ENCODE measurements at places on chromosomes 3 and 15. TPM values are rescaled to one million over a fixed set of nuclear protein-coding genes. Genes with fewer than 3 reads are reported as not detected.

DNA sequence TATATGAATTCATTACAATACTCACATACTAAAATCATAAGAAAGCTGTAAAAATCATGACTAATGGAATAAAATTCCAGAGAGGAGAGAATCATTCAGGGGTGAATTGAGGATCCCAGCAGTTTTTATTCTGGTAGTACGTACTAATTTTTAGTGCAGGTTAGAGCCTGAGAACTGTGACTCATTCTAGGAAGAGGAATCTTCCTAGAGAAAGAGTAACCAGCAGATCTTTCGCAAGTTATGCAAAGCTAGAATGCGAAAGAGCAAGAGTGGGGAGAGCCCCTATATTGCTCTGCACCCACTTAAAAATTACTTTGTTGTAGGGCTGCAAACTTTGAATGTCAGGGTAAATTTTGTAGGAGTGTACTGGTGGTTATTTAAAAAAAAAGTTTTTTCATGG lies 303.6 kb upstream of the ARPP21 start:
- no peaks in the 10 kb centered on the region for H3K4me1 ChIP-seq
- H3K36me3 ChIP-seq, result no peaks in the 10 kb centered on the region
- H3K27me3 ChIP-seq, result no peaks in the 10 kb centered on the region
- H3K27ac ChIP-seq, result no peak overlapping the region
- H3K4me3 ChIP-seq, result no peak overlapping the region

CPNE9 gene
- total RNA-seq, result 0.33 TPM

GRCh38 chr3:111724694-111725093 lies 129.5 kb upstream of the ZBED2 start:
- H3K27ac ChIP-seq, result no peak overlapping the region
- H3K4me1 ChIP-seq, result peaks cover 5% of the 10 kb centered on the region
- peaks cover 31% of the 10 kb centered on the region for H3K36me3 ChIP-seq
- no peak overlapping the region for H3K4me3 ChIP-seq

- H3K4me1 ChIP-seq, result no peaks in the 10 kb centered on the region
- no peaks in the 10 kb centered on the region for H3K27me3 ChIP-seq
- H3K36me3 ChIP-seq, result peaks cover 3% of the 10 kb centered on the region
- no peak overlapping the region for H3K4me3 ChIP-seq
- DNase-seq, result no peak
- no peak overlapping the region for H3K27ac ChIP-seq
These were observed 713.3 kb upstream of the CBLB start for GRCh38 chr3:106582151-106582550.

BLM gene
- 59.4 TPM for total RNA-seq

DNA sequence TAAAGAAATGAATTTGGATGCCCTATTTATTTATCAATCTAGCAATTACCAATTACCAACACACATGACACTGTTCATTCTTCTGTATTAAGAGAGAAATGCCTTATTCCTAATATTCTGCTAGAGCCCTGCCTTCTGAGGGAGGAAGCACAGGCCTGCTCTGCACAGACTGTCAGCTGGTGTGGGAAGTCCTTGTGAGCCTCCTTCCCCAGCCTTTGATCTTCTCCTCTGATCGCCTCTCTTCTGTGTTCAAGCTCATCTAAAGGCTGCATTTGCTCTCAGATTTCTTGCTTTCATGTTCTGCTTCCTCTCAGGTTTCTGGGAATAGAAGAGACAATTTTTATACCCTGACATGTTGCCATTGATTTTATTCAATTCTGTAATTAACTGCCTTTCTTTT lies 290.6 kb upstream of the UMPS start:
- no peaks in the 10 kb centered on the region for H3K27me3 ChIP-seq
- no peak overlapping the region for H3K27ac ChIP-seq
- H3K4me1 ChIP-seq, result no peaks in the 10 kb centered on the region
- no peaks in the 10 kb centered on the region for H3K36me3 ChIP-seq

GP5 gene
- total RNA-seq, result 1.3 TPM

DNA sequence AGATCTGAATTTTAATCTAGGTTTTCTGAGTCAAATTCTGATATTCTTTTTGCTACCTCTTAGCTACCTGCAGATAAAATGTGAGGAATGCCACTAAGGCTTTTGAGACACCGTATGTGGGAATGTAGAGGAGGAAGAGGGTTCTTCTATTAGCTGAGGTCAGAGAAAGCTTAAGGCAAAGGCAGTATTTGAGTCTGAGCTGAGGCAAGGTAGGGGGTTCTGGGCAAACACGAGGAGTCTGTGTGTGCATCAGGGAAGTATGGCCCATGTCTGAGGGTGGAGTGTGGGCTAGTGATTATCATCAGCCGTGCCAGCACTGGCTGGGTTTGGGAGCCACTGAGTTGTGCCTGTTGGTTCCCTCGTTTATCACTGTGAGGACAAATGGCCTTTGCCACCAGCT lies 181.1 kb downstream of the SOX2 start:
- no peak overlapping the region for H3K27ac ChIP-seq
- no peaks in the 10 kb centered on the region for H3K36me3 ChIP-seq
- H3K4me3 ChIP-seq, result no peak overlapping the region
- no peaks in the 10 kb centered on the region for H3K27me3 ChIP-seq

- H3K27ac ChIP-seq, result no peak overlapping the region
- peaks cover 39% of the 10 kb centered on the region for H3K27me3 ChIP-seq
- no peak for DNase-seq
- no peak overlapping the region for H3K4me3 ChIP-seq
These were observed 277.9 kb downstream of the RPLP1 start for GRCh38 chr15:69730281-69731080.

DNA sequence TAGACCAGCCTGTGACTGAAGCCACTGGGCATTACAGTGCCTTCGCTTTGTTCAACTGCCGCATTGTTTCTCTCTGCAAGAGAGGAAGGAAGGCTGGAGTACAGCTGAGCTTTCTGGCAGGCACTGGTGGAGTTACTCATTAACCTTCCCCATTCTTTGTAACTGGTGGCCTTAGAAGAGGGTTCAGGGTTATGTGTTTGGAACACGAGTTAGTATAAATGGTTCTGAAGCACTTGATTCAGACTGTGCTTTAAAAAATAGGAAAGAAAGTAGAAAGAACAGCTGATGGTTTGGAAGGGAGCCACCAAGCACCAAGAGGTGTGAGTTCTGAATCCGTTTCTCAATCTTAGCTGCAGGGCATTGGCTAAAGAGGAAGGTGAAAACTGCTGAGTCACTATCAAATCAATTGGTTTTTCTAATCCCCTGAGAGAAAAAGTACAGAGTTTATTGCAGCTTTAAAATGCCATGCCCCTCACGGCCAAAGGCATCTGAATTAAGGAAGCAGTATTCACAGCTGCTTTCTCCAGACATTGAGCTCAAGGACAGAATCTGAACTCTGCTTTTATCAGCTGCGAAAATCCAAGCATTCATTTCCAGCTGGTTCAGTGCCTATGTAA lies 3.6 kb downstream of the HGD start:
- H3K36me3 ChIP-seq, result no peaks in the 10 kb centered on the region
- H3K27ac ChIP-seq, result no peak overlapping the region
- peaks cover 5% of the 10 kb centered on the region for H3K4me1 ChIP-seq

DNA sequence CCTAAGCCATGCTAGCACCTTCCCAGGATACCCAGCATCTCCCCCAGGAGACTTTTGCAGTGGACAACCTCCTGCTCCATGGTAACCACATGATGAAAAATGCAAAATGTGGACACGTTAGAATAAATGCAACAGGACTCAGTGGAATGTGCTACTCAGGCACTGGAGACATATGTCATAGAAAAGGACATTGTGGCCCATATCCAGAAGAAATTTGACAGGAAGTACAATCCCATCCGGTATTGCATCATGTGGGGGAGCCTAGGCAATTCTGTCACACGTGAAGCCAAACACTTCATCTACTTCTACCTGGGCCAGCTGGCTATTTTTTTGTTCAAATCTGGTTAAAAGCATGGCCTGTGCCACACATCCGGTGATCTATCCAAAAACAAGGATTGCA lies 227.2 kb upstream of the GPR149 start:
- no peaks in the 10 kb centered on the region for H3K4me1 ChIP-seq
- H3K4me3 ChIP-seq, result no peak overlapping the region
- no peak for DNase-seq
- no peaks in the 10 kb centered on the region for H3K36me3 ChIP-seq
- no peaks in the 10 kb centered on the region for H3K27me3 ChIP-seq
- no peak overlapping the region for H3K27ac ChIP-seq

DNA sequence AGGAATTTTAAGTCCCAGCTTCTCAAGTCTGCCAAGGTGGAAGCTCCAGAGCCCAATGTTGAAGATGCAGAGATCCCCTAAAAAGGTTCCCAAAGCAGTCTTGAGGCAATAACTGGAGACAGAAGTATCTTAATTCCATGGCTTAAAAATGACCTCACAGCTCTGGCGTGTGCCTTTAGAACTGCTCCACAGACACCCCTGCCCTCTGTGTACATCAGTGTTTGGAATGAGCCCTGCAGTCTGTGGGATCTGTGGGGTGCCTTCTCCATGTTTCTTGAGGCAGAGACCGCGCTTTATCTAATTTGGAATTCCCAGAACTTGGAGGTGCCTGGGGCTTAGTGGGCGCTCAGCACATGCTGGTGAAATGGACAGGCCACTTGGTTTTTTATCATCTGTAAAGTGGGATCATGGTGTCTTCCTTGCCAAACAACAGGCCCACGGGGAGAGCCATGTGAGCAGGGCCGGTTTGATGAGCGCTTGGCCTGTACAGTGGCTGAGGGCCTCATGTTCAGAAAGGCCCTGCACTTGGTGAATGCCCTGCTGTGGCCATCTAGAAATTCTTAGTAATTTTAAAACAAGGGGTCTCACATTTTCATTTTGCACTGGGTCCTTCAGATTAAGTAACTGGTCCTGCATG lies 7.1 kb downstream of the ITGA11 start:
- no peak for DNase-seq
- no peak overlapping the region for H3K27ac ChIP-seq
- H3K4me3 ChIP-seq, result no peak overlapping the region
- peaks cover 28% of the 10 kb centered on the region for H3K27me3 ChIP-seq
- no peaks in the 10 kb centered on the region for H3K4me1 ChIP-seq

- no peak for DNase-seq
- H3K27ac ChIP-seq, result no peak overlapping the region
- H3K27me3 ChIP-seq, result no peaks in the 10 kb centered on the region
- H3K36me3 ChIP-seq, result no peaks in the 10 kb centered on the region
- no peak overlapping the region for H3K4me3 ChIP-seq
- peaks cover 2% of the 10 kb centered on the region for H3K4me1 ChIP-seq
These were observed 139.5 kb downstream of the LRIG1 start for GRCh38 chr3:66361356-66361755.

ARL14 gene
- total RNA-seq, result not detected

DNA sequence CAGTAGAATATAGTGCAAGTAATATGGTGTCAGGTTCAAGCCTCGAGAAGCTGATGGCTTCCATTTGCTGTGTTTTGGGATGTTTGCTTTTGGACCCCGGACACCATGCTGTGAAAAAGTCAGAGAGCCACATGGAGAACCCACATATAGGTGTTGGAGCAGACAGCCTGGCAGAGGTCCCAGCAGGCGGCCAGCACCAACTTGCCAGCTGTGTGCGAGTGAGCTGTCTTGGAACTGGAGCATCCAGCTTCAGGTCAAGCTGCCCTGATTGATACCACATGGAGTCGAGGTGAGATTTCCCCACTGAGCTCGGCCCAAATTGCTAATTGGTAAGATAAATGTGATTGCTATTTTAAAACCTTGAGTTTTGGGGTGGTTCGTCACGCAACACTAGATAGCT lies 185.7 kb upstream of the TBL1XR1 start:
- peaks cover 5% of the 10 kb centered on the region for H3K4me1 ChIP-seq
- H3K4me3 ChIP-seq, result no peak overlapping the region
- no peaks in the 10 kb centered on the region for H3K36me3 ChIP-seq

DZIP1L gene
- total RNA-seq, result 0.05 TPM

- H3K4me1 ChIP-seq, result no peaks in the 10 kb centered on the region
- no peak for DNase-seq
- no peaks in the 10 kb centered on the region for H3K27me3 ChIP-seq
- no peak overlapping the region for H3K4me3 ChIP-seq
- H3K27ac ChIP-seq, result no peak overlapping the region
- no peaks in the 10 kb centered on the region for H3K36me3 ChIP-seq
These were observed 335.1 kb downstream of the EFHB start for GRCh38 chr3:19598870-19599269.

DNA sequence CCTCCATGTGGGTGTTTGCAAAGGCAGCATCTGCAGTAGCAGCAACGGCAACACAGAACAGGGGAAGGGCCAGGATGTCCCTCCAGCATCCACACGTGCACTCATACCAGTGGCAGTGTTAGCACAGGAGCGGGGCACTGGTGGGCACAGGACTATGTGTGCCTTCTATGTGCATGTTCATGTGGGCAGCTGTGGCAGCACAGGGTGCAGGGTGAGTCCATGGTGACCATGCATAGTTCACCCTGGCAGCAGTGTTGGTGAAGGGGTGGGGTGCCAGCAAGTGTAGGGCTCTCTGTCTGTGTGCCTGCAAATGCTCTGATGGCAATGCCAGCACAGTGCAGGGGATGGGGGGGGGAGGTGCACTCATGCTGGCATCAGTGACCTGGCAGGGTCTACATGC lies 222.1 kb upstream of the SOX14 start:
- no peak for DNase-seq
- no peaks in the 10 kb centered on the region for H3K27me3 ChIP-seq
- H3K4me3 ChIP-seq, result no peak overlapping the region
- H3K27ac ChIP-seq, result no peak overlapping the region

- H3K4me1 ChIP-seq, result peaks cover 10% of the 10 kb centered on the region
- H3K4me3 ChIP-seq, result no peak overlapping the region
- DNase-seq, result no peak
- no peak overlapping the region for H3K27ac ChIP-seq
- H3K36me3 ChIP-seq, result peaks cover 8% of the 10 kb centered on the region
- no peaks in the 10 kb centered on the region for H3K27me3 ChIP-seq
These were observed 246.6 kb upstream of the PROK2 start for GRCh38 chr3:72031581-72031980.

DNA sequence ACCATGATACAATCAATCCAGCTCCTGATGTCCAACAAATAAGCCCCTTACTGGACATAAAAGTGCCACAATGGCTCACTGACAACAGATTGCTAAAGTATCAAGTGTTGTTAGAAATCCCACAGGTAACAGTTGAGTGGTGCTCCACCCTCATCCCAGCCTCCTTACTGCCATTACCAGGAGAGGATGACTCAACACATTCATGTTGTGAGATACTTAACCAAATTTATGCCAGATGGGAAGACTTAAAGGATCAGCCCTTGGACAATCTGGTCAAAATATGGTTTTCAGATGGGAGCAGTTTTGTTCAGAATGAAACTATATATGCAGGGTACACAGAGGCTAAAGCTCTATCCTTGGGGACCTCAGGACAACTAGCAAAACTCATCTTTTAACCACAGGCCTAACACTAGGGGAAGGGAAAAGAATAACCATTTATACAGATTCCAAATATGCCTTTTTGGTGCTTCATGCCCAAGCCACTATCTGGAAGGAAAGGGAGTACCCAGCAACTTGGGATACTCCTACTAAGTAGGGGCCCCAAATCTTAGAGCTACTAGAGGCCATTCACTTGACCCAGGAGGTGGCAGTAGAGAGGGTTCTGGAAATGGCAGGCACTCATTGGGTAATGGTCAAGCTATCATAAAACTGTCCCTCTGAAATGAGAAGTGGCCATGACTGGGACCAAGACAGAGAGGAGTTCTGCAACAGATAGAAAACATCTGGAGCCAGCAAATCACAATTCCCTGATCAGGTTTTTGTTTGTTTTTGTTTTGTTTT lies 6.9 kb upstream of the ZNF662 start:
- H3K4me1 ChIP-seq, result peaks cover 48% of the 10 kb centered on the region
- peaks cover 6% of the 10 kb centered on the region for H3K27me3 ChIP-seq
- H3K27ac ChIP-seq, result no peak overlapping the region
- H3K4me3 ChIP-seq, result no peak overlapping the region

All from activated CD4-positive, alpha-beta memory T cell treated with anti-CD3 and anti-CD28 coated beads, Interleukin-2, amount 10 ng/mL, durations not matched to agents 7 days and 5 days (primary cell).